Transverse colon (tissue), 4 donors: ENCODE measurements at places on chromosomes 16 and 17. TPM values are rescaled to one million over a fixed set of nuclear protein-coding genes. Genes with fewer than 3 reads are reported as not detected.

DNA sequence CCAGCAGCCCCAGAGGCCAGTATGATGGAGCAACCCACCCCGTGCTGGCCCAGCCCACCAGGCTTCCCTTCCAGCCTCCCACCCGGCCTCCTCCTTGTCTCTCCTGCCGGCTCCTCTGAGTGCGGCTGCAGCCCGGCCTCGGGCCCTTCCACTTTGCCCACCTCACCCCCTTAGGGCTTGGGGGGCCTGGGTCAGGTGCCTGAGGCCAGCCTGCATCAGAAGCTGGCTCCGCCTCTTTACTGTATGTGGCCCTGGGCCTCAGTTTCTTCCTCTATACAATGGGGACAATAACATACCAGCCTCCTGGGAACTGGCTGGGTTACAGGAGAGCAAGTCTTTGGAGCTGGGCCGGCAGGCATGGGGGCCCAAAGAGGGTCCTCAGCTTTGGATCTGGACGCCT lies 221.1 kb upstream of the CIBAR2 start:
- no peak overlapping the region for H3K4me3 ChIP-seq
- no peaks in the 10 kb centered on the region for H3K36me3 ChIP-seq
- H3K27ac ChIP-seq, result no peak overlapping the region

DNA sequence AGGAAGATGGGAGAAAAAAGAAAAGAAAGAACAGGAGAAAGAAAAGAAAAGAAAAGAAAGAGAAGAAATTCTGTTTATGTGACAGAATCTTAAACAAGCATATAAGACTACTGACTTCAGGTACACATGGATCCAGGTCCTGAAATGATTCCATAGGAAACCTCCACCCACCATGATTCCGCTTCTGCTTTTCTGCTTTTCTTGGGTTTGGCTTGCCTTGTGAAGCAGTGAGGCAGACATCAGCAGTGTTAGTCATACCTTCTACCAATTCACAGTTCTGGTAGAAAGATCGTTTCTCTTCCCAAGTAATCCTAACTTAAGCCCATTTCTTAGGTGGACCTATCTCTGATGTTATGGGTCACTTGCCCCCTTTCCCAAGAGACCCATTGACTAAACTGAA lies 660.1 kb upstream of the RBFOX1 start:
- no peaks in the 10 kb centered on the region for H3K4me1 ChIP-seq
- no peak for DNase-seq

DNA sequence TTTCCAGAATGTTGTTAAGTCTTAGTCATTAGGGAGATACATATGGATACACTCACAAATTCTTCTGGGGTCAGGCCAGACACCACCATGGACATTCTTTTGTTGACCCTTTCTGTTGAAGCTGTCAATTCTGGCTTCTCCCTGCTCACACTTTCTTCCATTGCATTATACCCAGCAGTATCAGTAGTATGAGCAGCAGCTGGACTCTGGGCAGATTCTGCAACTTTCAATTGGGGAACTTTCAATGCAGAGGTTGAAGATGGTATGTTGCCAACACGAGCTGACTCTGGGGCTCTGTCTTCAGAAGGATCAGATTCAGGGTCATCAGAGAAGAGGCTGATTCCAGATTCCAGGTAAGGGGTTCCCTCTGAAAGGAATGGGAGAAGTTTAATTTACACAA lies 45.8 kb downstream of the RND2 start:
- no peaks in the 10 kb centered on the region for H3K4me1 ChIP-seq
- H3K36me3 ChIP-seq, result no peaks in the 10 kb centered on the region
- H3K27me3 ChIP-seq, result no peaks in the 10 kb centered on the region
- DNase-seq, result no peak
- no peak overlapping the region for H3K27ac ChIP-seq

GRCh38 chr17:12853921-12854320 lies 64.6 kb downstream of the ARHGAP44 start:
- no peaks in the 10 kb centered on the region for H3K36me3 ChIP-seq
- no peaks in the 10 kb centered on the region for H3K4me1 ChIP-seq
- no peak overlapping the region for H3K27ac ChIP-seq

DNA sequence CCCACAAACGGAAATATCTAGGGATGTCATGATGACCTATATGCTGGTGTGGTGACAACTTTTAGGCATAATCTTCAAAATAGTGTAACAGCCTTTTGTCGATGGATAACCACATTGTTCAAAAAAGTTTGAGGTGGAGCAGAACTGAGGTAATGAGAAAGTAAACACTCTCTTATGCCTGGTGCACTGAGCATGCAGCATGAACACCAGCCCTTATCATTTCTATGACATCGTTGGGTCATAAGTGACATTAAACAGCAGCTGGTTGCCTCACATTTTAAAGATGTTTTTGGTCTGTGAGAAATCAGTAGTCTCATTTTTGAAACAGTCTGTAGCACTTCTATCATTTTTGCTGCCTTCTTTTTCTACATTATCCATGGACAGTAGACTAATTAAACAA lies 1.8 kb downstream of the KRT23 start:
- no peaks in the 10 kb centered on the region for H3K4me1 ChIP-seq
- no peaks in the 10 kb centered on the region for H3K36me3 ChIP-seq
- DNase-seq, result no peak

DNA sequence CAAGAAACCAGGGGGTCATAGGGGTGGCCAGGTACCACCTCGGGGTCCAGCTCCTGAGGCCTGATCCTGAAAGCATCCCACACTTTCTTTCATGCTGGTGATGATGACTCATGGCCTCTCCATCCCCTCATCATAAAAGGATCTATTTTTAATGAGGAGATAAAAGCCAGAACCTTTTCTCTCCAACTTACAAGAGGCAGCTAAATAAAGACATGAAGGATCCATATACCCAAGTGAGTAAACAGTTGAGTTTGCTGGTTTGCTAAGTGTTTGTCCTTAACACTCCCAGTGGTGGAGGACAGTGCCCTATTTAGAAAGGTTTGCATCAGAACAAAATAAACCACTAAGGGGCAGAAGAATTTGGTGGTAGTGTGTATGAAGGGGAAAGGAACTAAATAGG lies 383.8 kb downstream of the GRIN2A start:
- H3K4me3 ChIP-seq, result no peak overlapping the region
- no peaks in the 10 kb centered on the region for H3K27me3 ChIP-seq
- DNase-seq, result no peak
- no peak overlapping the region for H3K27ac ChIP-seq
- no peaks in the 10 kb centered on the region for H3K4me1 ChIP-seq
- H3K36me3 ChIP-seq, result no peaks in the 10 kb centered on the region

DNA sequence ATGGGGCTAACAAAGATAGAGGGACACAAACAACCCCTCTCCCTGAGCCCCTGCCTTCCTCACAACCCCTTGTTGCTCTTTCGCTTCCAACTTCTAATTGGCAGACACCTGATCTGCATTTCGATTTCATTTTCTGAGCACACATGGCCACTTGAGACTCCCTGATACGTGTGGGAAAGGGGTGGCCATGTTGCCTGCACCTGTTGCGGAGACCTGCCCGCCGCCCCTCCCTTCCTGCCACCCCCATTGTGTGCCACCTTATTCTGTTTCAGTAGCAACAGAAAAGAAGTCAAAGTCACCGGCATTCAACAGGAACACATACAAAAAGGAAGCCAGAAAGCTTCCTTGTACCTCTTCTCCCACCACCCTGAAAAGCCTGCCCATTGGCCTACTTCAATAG lies 254.7 kb upstream of the SOX9 start:
- no peaks in the 10 kb centered on the region for H3K36me3 ChIP-seq
- peaks cover 13% of the 10 kb centered on the region for H3K4me1 ChIP-seq
- DNase-seq, result peak; percentile 9
- H3K27me3 ChIP-seq, result no peaks in the 10 kb centered on the region
- H3K27ac ChIP-seq, result no peak overlapping the region

PIMREG gene
- 0.79 TPM for total RNA-seq

KRT25 gene
- not detected for total RNA-seq

NPB gene
- not detected for total RNA-seq

HOXB1 gene
- not detected for total RNA-seq

TERB1 gene
- total RNA-seq, result not detected

KRT38 gene
- not detected for total RNA-seq

NOG gene
- not detected for total RNA-seq

KCNJ16 gene
- 0.27 TPM for total RNA-seq

SYT17 gene
- 19.5 TPM for total RNA-seq

DBF4B gene
- 3.5 TPM for total RNA-seq
